ENCODE measurements at places on chromosomes 6 and 20.

GRCh38 chr20:19699180-19699971 lies 58.7 kb upstream of the RIN2 start:
- peak; percentile 90 for DNase-seq

DNA sequence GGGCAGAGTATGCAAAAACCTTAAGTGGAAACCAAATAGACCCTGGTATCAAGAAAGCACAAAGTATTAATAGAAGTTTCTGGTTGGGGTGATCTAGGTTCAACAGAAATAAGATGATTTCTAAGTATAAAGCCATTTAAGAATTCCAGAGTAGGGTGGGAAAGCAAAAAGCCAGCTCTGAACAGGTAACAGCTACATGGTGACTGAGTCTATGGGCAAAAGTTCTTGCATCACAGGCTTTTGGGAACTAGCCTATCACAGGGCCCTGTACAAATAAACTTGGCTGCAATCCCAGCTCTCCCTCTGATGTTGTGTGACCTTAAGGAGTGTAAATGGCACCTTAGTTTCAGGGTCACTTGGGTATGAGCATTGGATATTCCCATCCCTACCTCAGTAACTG lies 5.5 kb downstream of the TCF19 start:
- no peak for DNase-seq

DNA sequence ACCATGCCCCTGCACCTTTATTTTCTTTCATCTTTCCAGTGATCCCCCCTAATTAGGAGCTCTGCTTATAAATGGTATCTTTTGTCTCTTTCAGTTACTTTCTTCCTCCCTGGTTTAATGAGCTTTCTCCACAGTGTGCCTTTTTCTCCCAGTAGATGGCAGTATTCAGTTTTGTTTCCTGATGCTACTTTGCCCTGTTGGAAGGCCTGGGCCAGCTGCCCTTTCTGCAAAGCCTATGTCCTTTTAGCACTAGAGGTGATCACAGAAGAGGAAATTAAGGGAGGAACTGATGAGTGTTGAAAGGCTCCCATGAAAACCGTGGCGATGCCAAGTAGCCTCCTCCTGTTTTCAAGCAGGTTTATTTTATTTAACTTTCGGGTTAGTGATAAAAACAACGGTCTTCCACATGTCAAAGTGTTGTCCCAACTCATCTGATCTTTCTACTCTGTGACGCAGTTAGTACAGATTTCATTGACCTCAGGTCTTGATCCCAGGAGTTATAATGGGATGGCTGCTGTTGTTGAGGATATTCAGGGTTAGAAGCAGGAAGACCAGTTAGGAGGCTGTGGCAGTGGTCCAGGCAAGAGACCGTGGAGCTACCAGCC lies 184.2 kb upstream of the BMP2 start:
- DNase-seq, result peak; percentile 58

GRCh38 chr6:3364391-3364790 lies 92.5 kb downstream of the SLC22A23 start:
- no peak for DNase-seq

DNA sequence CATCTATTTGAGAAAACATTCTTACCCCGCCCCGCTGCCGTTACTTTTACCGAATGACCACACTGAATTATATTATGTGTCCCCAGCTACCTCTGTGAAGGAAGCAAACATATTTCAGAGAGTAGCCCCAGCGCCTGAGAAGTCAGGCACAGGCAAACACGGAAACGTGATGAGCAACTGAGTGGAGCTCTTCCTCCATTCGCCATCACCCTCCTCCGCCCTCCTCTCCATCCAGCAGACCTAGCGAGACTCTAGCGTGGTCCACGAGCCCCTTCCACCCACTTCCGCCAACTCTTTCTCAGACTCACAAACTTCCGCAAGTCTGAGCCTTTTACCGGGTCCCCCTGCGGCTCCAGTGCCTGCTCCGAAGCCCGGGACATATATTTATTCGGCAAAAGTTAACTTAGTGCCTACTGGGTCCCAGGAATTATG lies 582 bp downstream of the SNRPB start:
- peak; percentile 55 for DNase-seq

GRCh38 chr6:20946022-20946421 lies 411.8 kb downstream of the CDKAL1 start:
- DNase-seq, result peak; percentile 33

DNA sequence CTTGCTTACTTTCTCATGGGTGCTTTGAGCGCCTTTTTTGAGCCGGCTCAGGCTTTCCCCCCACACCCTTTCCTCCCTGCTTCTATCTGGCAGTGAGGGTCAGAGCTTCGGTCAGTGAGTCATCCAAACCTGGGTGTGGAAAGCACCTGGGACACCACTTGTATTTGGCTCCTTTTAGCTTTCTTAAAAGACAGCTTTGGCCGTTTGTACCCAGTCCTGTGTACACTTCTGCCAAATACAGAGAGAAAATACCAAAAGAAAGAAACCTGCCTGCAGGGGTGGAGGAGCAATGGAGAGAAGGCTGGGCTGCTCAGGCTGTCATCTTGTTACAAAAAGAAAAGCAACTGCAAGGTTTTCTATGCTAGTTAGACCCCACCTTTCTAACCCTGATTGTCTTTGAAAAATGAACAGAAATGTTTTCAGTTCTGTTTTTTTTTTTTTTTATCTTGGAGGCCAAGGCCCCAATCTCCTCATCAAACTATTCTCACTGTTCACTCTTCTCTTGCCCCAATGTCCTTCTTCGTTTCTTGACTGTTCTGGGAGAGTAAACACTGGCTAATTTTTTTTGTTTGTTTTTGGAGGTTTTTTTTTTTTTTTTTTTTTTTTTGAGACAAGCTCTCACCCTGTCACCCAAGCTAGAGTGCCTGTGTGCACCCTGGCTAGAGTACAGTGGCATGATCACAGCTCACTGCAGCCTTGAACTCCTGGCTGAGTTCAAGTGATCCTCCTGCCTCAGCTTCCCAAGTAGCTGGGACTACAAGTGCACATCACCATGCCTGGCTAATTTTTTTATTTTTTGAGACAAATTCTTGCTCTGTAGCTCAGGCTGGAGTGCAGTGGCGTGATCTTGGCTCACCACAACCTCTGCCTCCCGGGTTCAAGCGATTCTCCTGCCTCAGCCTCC lies 76.4 kb downstream of the SSR1 start:
- no peak for DNase-seq

DNA sequence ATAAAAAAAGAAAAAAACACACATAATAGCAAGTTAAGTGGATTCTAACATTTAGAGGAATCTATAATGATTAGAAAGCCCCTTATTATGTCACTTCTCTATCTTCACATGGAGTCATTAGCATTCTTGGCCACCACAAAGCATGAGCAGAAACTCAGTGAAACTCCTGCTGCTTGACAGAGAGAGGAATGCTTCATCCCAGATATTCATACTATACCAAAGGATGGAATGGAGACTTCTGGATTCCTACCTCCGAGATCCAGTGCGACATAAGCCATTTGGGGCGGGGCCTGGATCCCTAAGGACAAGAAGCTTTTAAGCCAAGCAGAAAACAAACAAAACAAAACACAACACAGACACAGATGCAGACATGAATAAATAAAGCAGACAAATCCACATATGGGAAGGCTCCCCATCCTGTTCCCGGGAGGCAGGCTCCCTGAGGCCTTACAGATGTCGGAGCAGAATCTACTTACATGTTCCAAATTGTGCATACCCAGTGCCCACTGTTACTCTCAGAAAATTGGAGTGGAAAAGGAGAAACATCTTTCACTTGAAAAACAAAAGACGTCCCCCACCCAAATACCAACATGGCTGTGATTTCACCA lies 727.3 kb downstream of the MAFB start:
- peak; percentile 63 for DNase-seq
